ENCODE measurements at places on chromosomes 7 and 10. TPM values are rescaled to one million over a fixed set of nuclear protein-coding genes. Genes with fewer than 3 reads are reported as not detected.

EPHA1 gene
- not detected for total RNA-seq

WNT8B gene
- total RNA-seq: not detected

DNA sequence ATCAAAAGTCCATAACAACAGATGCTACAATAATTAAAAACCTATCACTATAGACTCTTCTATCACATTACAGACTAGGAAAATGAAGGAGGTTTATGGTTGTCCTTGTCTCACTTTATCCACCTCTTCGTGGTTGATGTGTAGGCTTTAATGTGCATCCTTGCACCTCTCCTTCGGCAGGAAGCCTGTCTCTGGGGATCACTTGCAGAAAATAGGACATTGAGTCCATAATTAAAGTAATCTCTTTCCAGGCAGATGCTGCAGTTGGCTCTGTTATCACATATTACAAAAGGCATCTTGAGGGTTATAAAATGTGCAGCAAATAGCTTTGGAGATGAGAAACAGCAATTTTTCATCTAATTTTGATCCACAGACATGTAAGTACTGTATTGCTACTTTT, 168.4 kb downstream of the RELN start:
- DNase-seq: no peak

DNA sequence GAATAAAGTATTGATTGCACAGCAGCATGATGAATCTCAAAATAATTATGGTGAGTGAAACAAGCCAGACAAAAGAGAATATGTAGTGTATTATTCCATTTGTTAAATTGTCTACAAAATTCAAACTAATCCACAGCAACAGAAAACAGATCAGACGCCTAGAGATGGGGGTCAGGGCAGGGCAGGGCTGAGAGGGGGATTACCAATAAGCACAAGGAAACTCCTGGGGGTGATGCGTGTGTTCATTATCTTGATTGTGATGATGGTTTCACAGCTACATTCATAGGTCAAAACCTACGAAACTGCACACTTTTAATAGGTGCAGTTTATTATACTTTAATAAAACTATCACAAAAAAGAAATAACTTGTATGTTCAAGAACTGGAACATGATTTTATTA, 132.7 kb upstream of the CDK6 start:
- no peak for DNase-seq

DNA sequence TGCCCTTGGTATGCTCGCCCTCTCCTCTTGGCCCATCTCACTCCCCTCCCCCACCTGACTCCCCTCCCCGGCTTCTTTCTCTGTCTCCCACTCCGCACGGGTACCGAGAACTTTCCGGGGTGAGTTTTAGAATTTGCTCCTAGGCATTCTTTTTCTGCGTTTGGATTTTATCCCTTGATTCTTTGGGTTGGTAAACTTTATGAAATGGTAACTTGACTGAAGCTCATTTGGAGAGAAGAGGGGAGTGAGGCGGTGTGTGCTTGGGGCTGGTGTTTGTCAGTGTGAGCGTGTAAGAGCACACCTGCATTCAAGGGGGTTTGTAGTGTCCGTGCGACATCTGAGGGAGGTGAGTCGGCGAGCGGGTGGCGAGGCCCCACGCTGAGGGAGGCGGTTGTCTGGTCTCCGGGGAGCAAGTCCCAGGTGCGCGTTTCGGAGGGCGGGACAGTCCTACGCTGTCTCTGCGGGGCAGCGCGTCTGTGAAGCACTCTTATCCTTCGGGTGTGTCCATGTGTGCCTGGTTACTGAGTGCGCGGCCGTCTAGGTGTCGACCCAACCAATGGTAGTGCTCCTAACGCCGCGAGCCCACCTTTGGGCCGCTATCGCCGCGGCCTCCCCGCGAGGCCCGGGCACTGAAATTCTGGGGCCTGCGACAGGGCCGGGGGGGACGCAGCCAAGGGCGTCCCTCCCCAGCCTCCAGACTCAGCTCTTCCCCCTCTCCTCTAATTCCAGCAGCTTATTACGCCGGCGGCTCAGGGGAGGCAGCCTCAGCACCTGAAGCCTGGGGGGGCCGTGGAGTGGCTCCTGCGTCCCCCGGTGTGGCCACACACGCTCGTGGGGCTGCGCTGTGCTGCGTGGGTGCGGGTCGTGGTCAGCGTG, 2.6 kb upstream of the ZNF503 start:
- DNase-seq: no peak

GRCh38 chr10:61669849-61670248, 7.1 kb downstream of the CABCOCO1 start:
- no peak for DNase-seq

GRCh38 chr10:117547716-117548668, 5.4 kb downstream of the EMX2 start:
- no peak for DNase-seq
